CD4-positive, CD25-positive, alpha-beta regulatory T cell (primary cell): ENCODE measurements at places on chromosomes 7 and 10. TPM values are rescaled to one million over a fixed set of nuclear protein-coding genes. Genes with fewer than 3 reads are reported as not detected.

- DNase-seq = no peak
- H3K4me3 ChIP-seq = no peak overlapping the region
- no peaks in the 10 kb centered on the region for H3K4me1 ChIP-seq
- H3K27me3 ChIP-seq = no peaks in the 10 kb centered on the region
Measured at GRCh38 chr7:111437736-111438135, 124.6 kb downstream of the IMMP2L start.

DNA sequence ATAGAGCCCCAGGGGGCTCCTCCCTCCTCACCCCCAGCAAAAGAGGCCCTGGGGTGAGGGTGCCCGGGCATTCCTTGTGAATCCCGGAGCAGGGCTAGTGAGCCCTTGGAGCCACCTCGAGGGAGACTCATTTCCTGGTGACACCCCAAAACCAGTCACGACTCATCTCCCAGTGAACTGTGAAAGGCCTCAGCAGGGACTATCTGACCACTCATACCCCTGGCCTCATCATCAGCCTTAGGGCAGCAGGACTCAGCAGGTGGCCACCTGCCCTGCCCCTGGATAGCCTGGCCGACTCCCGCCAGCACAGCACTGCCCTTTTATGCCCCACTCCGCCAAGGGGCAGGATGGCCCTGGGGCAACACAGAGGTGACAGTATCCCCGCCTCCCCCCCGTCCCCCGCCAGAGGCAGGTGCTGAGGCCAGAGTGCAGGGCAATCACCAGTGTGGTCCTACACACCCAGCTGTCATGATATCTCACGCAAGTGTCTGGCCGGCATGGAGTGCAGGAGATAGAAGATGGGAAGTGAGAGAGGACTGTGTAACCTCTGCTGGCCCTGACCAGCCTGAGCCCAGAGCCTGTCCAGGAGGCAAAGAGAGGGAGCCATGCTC is 3.2 kb downstream of the SNCG start:
- no peaks in the 10 kb centered on the region for H3K27me3 ChIP-seq
- DNase-seq = no peak
- no peak overlapping the region for H3K27ac ChIP-seq

The ASB15 gene
- not detected for total RNA-seq

- no peaks in the 10 kb centered on the region for H3K36me3 ChIP-seq
- H3K4me3 ChIP-seq = no peak overlapping the region
- no peaks in the 10 kb centered on the region for H3K4me1 ChIP-seq
- H3K27me3 ChIP-seq = no peaks in the 10 kb centered on the region
- DNase-seq = no peak
Measured at GRCh38 chr10:131162866-131163843, 148.4 kb downstream of the TCERG1L start.

DNA sequence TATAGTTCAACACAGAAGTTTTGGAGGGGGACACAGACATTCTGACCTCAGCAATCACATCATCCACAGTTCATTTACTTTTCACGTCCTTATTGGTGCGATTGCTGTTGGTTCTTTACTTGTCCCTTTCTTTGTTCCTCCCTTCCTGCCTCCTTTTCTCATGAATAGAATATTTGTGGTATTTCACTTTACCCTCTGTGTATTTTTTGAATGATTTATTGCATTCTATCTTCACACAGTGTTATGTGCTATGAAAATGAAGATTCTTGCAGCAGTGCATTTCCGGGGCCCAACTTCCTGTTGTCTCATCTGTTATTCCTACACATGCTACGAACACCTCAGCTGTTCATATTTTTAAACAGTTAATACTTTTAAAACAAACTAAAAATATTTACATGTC is 179.6 kb downstream of the ZMYND11 start:
- no peaks in the 10 kb centered on the region for H3K27me3 ChIP-seq
- no peaks in the 10 kb centered on the region for H3K4me1 ChIP-seq
- no peaks in the 10 kb centered on the region for H3K36me3 ChIP-seq

GRCh38 chr7:139562961-139563565 is 39.6 kb downstream of the CLEC2L start:
- H3K4me1 ChIP-seq = peaks cover 19% of the 10 kb centered on the region
- H3K27ac ChIP-seq = no peak overlapping the region
- H3K4me3 ChIP-seq = no peak overlapping the region
- no peaks in the 10 kb centered on the region for H3K36me3 ChIP-seq

- H3K4me3 ChIP-seq = no peak overlapping the region
- no peaks in the 10 kb centered on the region for H3K36me3 ChIP-seq
- DNase-seq = no peak
- no peak overlapping the region for H3K27ac ChIP-seq
- H3K27me3 ChIP-seq = no peaks in the 10 kb centered on the region
- H3K4me1 ChIP-seq = peaks cover 9% of the 10 kb centered on the region
Measured at GRCh38 chr7:74220229-74220628, 10.4 kb downstream of the LAT2 start.

- H3K36me3 ChIP-seq = no peaks in the 10 kb centered on the region
- H3K4me1 ChIP-seq = no peaks in the 10 kb centered on the region
- DNase-seq = no peak
- H3K27me3 ChIP-seq = no peaks in the 10 kb centered on the region
- H3K4me3 ChIP-seq = no peak overlapping the region
- no peak overlapping the region for H3K27ac ChIP-seq
Measured at GRCh38 chr7:95549818-95550529, 46.3 kb downstream of the PDK4 start.

- no peaks in the 10 kb centered on the region for H3K27me3 ChIP-seq
- H3K36me3 ChIP-seq = no peaks in the 10 kb centered on the region
Measured at GRCh38 chr10:1543596-1543995, 193.7 kb downstream of the ADARB2 start.
